Activated CD4-positive, CD25-positive, alpha-beta regulatory T cell (primary cell): ENCODE measurements at places on chromosomes 7 and 10.

- DNase-seq = no peak
Measured at GRCh38 chr7:4842319-4843064, 19.3 kb downstream of the PAPOLB start.

GRCh38 chr7:26457696-26458327 is 166.2 kb downstream of the SNX10 start:
- no peak for DNase-seq

GRCh38 chr7:93856323-93856722 is 34.2 kb downstream of the TFPI2 start:
- no peak for DNase-seq

- no peak for DNase-seq
Measured at GRCh38 chr7:131555552-131556052, 826 bp downstream of the PODXL start.

- no peak for DNase-seq
Measured at GRCh38 chr10:21043044-21043443, 145.9 kb upstream of the NEBL start.

DNA sequence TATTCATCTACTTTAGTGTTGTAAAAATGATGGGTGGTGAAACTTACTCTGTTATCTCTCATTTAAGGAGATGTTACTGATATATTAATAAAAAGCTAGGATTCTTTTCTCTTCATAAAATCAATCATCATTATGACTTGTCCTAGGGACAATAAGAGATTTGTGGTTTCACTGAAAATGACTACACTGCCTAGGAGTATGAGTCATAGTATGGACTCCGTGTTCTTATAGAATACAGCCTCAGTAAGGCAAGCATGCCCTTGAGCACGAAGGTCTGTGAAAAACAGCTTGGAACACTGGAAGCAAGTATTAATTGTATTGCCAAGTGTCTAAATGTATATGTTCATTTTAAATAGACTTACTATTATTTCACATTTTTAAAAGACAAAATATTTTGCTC is 749.2 kb upstream of the PCDH15 start:
- no peak for DNase-seq
